ENCODE measurements at places on chromosomes 7 and 10.

DNA sequence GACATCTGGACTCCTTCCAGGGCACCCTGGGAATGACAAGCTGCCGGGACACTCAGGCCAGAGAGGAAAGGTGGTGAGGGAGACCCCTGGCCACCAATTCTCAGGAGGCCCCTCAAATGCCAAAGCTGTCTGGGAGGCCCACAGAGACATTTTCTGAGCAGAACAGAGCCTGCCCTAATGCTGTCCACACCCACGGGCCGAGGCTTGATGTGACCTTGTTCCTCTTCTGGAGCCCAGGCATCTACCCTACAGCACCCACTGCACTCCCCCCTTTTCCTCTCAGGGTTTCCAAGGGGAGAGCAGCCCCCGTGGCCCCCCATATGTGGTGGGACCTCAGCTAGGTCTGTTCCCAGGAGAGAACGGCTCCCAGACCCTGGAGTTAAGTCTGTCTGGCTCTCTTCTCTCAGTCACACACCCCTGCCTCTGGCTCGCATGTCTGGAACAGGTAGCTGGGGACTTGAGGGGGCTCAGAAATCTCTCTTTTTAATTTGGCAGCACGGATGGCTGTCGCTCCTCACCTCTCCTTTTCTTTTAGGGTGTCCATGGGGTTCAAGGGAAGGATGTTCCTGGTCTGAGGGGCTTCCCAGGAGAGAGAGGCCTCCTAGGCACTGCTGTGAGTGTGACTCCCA is 16.8 kb upstream of the VOPP1 start:
- DNase-seq = no peak

DNA sequence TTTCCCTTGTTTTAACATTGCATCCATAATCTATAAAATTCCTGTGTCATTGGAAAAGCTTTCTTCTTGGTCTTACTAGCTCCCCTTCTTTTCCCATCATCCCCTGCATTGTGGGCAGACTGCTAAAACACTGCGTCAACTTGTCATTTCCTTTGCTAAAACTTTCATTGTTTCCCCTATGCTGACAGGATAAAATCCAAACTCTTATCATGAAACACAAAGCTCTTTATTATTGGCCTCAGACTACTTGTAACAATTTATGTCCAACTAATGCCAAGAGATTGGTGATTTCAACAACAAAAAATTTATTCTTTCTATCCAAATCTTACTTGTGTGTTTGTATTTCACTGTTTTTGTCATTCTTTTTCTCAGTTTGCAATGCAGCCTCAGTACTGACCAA is 339.1 kb downstream of the HGF start:
- no peak for DNase-seq

DNA sequence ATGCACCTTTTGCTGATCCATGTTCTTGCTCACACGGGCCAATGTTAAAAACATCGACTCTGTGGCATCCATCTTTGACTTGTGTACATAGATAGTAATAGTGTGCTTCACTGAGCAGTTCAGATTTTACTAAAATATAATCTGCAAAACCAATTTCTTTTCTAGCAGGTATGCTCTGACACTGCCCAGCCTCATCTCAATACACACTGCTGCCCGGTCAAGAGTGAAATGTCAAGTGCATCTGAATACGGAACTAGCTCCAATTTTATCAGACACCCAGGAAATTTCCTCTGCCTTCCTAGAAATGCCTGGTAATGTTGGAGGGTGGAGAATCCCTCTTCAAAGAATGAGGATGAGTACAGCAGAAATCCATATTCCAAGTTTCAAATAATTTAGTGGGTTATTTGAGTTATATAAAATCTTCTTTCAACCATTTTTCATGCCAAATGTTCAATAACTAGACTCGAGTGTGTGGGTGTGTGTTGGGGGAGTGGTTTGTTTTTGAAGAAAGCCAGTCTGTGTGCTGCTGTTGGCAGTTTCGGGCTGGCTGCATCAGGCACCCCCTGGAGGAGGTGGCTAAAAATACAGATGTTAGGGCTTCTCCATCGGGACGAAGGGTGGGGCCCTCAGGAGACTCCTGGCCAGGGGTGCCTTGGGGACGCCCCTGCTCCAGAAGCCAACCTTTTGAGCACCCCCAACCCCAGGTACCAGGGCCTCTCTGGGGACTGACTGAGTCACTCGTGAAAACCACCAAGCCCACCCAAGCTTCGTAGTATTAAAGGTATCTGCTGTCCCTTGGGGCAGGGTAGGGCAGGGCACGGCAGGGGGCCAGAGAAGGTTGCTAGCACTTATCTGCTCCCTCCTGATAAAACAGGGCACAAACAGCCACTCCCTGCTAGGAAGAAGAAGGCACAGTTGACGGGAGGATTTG is 15.4 kb downstream of the CTBP2 start:
- DNase-seq = no peak

DNA sequence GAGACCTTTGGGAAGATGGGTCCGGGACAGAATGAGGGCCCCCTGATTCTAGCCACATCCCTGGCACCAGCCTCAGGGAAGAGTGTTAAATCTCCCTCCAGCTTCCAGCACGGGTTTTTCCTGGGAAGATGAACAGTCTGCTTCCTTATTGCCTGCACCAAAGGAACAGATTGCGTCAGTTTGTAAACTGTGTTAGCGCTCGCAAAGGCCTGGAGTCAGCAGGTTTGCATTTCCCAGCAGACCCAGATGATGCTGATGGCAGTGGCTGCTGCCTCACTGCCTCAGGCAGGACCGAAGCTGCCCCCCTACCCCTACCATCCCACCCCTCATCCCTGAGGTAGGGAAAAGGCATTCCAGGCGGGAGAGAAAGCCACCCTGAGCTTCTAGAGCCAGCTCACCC is 34.6 kb upstream of the LRRC4 start:
- DNase-seq = no peak

DNA sequence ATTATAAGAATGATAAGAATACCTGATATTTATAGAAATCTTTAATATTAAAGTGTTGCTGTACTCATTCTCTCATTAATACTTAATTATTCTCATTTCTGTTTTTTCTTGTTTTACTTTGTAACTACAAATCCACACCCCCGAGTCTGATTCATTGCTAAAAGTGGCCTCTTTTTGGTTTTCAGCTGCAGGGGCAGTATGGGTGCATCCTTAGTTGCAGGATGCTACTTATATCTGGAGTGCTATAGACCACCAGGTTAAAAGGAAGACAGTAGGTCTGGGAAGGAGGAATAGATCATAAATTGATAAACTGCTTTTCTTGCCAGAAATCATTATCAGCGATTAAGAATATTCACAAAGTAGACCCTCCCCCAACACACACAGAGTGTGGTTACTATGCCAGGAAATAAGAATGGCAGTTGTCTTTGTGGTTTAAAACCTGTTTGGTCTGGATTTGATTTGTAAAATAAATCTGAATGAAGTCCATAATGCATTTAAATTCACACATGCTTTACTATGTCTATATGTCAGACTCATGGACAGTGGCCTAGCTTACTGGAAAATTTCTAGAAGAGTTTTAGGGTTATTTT is 96.5 kb downstream of the NRF1 start:
- DNase-seq = no peak

- no peak for DNase-seq
Measured at GRCh38 chr7:28573059-28573553, 160.8 kb downstream of the CREB5 start.
